Activated naive CD4-positive, alpha-beta T cell treated with Interleukin-2 at 50 U/mL for 16 hours (primary cell): ENCODE measurements at places on chromosomes 1 and 21.

DNA sequence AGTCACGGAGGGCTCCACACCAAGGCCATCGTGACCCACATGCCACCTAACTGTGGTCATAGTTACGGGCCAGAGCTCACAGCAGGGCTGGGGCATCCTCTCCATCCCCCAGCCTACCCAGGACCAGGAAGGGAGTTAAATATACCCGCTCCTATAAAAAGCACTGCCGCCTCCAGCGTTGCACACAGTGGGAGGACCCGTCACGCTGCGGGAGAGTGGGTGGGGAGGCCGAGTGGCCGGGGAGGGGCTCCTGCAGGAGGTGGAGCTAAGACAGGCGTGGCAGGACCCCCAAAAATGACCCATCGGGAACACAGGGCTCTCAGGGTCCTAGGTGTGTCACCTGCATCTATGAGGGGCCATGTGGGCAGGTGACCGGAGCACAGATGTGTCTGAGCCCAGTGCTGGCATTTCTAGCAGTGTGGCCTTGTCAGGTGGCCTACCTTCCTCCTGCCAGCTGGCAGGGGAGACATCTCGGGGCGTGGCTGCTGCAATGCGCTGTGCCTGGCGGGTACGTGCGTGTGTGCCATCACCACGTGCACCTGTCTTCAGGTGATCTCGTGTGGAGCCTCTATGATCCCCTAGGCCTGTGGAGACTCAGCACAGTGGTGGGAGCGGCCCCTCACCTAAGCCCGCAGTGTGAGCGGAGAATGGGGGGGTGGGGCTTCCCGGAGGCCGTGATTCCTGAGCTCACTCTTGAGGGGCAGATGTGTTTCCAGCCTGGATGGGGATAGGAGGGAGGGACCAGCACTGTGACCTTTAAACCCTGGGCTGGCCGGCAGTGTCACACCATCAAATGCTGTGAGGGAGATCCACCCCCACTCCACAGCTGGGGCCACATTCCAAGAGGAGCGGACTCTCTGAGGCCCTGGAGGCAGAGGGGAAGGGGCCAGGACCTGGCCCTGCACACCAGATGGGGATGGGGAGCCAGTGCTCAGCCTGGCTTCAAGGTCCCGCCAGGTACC, 17.7 kb downstream of the AGRN start:
- DNase-seq, result no peak

GRCh38 chr1:100629391-100629790, 90.2 kb upstream of the VCAM1 start:
- no peak for DNase-seq

DNA sequence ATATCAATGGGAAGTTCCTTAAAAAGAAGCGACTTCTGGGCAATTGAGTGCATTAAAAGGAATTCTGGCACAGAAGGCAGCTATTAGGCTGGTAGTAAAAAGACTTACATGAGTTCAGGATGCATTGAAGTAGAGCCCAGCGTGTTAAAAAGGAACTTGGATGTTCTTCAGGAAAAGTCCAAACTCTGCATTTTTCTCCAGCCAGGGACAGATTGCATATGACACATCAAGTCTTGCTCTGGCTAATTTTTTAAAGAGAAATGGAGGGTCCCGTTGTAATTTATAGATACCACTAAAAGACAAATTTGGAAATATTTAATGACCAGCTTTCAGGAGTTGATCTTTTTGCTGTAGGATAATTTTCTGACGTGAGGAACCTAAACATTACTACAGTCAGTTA, 1.2 kb downstream of the TPRG1L start:
- DNase-seq, result no peak

DNA sequence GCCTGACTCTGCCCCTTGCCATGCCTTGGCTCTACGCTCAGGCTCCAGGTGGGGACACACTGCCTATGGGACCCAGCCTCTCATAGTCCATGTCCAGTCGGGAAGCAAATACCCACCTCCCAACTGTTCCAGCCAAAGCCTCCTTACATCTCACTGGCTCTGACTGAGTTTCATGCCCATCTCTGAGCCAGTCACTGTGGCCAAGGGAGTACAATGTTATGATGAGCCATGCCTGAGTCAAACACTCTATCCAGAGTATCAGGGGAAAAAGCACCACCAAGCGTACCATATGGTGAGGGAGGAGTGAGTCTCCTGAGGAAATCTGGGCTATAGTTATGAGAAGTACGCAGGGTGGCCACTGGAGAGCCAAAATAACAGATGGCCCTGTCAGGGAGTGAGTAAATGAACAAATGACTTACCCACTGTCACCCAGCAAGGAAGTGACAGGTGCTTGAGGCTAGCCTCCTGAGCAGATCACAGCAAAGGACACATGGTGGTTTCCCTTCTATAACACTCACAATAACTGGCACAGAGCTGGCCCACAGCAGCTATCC, 236.6 kb upstream of the GJB5 start:
- no peak for DNase-seq

DNA sequence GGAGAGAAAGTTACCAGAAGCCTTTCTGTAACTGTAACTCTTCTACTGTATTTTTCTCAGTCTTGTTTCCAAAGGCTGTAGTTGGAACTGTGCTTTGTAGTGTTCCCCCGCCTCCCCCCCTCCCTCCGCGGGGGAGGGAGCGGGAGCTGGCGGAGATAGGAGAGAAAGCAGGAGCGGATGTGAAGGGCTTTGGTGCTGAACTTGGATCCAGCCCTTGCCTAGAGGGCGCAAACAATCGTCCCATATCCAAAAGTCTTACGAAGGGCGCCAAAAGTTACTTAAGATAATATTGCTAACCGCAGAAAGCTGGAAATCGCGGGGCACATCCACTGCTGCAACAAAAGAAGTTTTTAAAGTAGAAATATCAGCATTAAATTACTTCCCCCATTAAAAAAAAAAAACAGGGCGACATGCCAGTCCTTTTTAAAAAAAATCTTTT, 2.4 kb upstream of the NFIA start:
- DNase-seq, result peak; percentile 11
